ENCODE measurements at places on chromosomes 6 and 20.

DNA sequence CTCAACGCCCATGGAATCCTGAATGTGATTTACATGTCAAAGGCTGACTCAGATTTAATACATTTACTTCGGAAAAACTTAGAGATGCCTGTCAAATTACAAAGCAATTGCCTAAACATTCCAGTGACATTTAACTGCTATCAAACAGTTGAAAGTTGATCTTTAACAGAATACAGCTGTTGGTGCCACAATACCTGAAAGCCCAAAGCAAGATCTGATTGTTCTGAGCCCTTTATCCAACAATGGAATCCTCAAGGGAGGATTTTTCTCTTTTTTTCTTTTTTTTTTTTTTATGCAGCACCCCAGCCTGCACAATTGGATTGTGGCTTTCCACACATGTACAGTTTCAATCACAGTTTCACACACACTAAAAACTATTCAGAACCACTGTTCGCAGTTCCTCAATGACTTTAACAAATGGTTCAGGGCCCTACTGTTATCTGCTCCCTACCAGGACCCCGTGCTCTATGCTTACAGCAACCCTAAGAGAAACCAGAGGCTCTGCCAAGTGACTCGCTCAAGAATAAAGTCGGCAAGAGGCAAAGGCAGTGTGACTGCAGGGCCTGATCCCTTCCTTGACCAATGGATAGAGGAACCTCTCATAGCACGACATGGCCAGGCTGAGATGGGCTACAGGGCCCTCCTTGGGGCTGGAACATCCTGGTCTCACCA lies 33.3 kb downstream of the EPB41L2 start:
- DNase-seq: no peak

DNA sequence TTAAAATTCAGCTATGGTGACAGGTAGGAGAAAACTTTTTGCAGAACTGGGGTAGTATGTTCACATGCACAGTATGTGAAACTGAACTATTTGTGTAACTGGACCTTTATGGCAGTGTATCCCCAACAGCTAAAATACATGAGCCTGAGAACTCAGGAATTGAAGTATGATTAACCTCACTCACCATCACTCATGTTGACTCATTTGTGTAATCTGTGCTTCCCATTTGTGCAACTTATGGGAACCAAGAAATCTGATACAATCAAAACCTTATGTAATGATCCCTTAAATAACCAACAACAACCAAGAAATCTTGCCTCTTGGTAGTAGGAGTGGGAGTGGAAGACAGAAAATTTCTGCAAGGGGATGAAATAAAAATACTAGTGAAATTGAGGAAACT lies 674.9 kb downstream of the HDGFL1 start:
- no peak for DNase-seq

DNA sequence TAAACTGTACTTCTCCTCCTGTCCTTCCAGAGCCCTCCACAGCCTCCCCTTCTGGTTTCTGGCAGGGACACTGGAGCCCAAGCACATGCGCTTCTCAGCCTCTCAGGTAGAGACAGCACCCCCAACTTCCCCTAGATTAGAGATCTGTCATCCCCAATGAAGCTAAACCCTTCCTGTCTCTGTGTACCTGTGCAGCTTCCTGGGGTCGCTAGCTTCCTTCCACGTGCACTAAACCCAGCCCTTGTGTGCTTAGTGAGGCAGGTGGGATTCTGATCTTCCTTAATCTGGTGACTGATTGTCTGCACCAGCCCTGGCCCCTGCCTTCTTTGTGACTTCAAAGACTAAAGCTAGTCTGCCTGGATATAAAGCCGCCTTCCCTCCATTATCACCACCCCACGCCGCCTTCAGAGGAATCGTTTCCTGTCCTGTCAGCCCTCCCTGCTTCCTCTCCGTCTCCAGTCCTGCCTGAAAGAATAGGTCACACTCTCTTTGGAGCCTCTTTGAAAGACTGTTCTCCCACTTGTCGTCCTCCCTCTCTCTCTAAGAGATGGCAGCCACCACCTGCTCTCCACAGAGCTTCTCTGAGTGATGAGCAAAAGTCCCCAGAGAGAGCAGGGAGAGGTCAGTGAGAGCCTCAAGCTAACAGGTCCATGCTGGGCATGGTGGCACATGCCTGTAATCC lies 27.5 kb downstream of the CAPN11 start:
- DNase-seq: no peak

- no peak for DNase-seq
These were observed at the start of gene SFTA2 for GRCh38 chr6:30931969-30932645. Gene SFTA2, minus strand, starts transcription at chr6:30932170. Its CDS starts 74 bp downstream, at chr6:30932096.

- no peak for DNase-seq
These were observed 43.7 kb downstream of the CDH22 start for GRCh38 chr20:46264391-46265266.

DNA sequence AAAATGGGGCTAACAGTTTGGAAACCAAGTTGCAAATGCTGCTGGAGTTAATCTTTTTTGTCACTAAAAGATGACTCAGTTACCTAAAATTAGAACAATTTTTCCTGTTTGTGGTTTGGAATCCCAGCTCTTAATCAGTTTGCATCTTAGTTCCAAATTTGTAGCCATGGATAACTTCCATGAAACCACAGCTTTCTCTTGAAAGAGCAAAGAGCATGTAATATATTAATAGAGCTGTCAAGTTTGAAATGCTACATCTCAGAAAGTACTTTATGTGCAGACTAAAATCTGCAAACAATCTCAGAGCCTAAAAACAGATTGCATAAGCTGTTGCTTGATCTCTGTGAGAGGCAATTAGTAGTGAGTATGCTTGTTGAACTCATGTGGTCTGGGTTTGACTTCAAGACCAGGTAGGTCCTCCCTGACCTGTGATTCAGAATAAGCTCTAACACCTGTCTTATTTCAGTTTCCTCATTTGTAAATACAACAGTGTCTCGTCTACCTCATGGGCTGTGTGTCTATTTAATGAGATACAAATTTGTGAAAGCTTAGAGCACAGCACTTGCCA lies 23.5 kb downstream of the DHX35 start:
- DNase-seq: no peak

- DNase-seq: no peak
These were observed 111.1 kb downstream of the TOX2 start for GRCh38 chr20:44025756-44026155.
